ENCODE measurements at places on chromosomes 12 and 14.

DNA sequence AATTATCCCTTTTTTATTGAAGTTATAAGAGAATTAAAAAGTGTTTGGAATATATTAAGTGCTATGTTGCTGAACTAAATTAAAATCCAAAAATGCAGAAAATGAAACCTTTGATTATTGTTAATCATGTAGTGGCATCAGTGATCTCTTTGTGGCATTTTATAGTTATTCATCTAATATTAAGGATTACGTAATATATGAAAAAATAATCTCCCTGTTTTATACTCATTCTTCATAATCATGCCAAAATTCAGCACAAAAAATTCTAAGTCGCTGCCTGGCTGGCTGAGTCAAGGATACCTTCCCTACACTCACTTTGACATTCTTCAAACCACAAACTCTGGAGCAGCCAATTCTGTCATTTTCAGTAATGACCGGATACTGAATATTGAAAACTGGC, 63.7 kb downstream of the ARL1 start:
- no peak for DNase-seq

GRCh38 chr12:74426091-74426490, 111.5 kb upstream of the ATXN7L3B start:
- no peak for DNase-seq

DNA sequence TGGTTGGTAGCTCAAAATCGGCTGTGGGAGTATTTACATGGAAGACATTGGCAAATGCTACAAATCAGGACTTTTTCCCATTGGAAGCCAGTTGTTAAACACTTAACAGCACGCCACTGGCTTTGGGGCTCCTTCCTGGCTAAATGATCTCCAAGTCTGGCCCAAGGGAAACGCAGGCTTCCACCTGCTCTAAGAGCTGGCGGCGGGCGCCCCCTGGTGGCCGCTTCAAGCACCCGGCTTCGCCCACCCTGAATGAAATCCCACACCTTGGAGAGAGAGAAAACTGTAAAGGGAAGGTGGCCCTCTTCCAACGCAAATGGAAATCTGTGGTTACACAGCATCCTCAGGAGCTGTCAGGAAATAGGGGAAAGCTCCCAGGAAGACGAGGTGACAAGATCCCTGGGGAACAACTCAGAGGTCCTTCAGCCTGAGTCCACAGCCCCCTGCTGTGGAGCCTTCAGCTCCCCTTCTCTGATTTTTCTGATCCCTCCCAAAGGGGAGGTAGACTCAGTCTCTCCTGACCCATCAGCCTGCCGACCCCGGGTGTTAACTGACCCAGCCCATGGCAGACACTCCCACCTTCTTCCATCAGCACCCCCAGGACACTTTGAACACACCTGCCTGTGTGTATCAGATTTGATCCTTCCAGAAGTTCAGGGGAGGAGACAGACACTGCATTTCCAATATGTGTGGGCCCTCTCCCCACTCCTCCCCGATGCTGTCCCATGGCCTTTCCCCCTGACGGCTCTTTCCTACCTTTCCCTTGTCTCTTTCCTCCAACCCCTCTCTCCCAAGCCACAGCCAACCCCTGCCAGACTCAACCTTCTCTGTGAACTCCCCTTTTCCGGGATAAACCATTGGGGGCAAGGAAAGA, 15.4 kb downstream of the SELPLG start:
- DNase-seq: peak; percentile 59

DNA sequence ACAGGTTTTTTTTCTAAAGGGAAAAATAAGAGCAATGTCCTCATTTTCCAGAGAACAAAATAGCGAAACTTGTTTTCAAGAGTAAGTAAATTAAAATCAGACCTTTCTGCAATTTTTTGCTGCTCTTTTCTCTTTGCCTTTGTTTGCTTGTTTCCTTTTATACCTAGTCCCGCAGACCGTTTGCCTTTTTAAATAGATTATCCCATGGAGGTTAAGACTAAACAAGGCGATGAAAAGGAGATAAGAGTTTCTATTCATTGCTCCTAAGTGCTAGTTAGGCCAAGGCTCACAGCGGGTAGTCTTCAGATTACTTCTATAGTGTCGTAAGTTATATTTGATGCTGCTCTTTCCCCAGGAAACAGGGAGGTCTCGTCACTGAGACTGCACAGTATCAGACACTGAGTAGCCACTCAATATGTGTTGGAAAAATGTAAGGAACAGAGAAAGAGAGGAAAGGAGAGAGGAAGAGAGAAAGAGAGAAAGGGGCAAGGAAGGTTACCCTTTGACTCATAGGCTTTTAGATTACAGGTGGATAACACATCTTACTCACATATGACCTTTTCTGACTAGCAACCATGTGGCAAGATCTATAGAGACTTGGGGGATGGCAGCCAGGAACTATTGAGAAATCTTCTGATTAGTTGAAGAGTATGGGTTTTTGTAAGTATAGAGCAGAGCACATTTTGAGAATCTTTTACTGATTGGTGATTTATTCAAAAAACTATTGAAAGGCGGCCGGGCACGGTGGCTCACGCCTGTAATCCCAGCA, 107.5 kb upstream of the PARP11 start:
- no peak for DNase-seq

- DNase-seq: no peak
These were observed 45.4 kb downstream of the PSMA6 start for GRCh38 chr14:35337269-35338255.
